ENCODE measurements at places on chromosomes 3 and 15.

GRCh38 chr3:112390783-112391641 is 58.1 kb downstream of the CD200 start:
- DNase-seq, result no peak

GRCh38 chr15:49059491-49059890 is 13.2 kb upstream of the SECISBP2L start:
- no peak for DNase-seq

GRCh38 chr3:128620268-128620691 is 30.3 kb downstream of the RPN1 start:
- no peak for DNase-seq

DNA sequence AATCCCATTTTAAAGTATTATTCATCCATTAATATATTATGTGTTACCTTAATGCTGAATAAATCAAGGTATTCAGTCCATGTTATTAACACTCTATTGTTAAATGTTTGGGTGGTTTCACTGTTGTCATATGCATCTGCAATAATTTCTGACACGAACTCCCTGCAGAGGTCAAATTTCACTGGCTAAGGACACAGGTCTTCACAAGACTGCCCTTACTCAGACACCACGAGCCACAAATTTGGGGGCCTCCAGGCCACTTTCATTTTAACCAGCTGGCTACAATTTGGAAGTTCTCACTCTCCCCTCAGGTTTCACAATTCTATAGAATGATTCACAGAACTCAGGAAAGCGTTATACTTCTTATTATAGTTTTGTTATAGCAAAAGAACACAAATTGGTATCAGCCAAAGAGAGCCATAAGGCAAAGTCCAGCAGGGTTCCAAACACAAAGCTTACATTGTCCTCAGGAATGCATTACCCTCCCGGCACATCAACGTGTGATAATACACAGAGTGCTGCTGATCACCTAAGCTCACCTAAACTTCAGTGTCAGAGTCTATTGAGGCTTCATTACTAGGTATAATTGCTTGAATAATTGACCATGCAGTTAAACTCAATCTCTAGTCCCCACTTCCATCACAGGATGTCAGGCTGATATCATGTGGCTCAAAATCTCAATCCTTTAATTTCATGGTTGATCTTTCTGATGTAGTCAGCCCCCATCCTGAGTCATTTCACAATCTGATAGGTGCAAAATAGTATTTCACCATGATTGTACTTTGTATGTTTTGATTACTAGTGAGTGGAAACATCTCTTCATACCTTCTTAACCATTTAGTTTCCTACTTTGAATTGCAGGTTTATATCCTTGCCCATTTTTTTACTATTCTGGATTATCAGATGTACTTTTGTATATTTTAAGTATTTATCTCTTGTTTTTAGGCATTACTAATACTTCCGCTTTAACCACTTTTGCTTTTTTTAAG is 441.4 kb upstream of the AGTR1 start:
- no peak for DNase-seq

GRCh38 chr15:95287720-95288103 is 1042.8 kb upstream of the NR2F2 start:
- DNase-seq, result no peak

DNA sequence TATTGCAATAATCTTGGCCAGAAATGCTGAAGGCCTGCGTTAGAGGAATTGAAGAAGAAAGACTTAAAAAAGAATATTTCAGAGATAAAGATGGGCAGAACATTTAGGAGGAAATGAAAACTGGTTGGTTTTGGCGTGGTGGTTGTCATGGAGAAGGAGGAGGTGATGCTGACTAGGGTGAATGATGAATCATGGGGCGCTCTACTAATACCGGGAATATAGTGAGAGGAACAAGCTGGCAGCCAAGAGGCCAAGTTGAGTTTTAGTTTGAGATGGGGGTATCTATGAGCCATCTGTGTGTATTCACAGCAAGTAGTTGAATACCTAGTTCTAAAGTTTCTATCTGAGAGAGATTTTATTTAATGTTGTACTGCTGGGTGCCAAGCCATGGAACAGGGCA is 6.8 kb upstream of the GAP43 start:
- DNase-seq, result no peak

DNA sequence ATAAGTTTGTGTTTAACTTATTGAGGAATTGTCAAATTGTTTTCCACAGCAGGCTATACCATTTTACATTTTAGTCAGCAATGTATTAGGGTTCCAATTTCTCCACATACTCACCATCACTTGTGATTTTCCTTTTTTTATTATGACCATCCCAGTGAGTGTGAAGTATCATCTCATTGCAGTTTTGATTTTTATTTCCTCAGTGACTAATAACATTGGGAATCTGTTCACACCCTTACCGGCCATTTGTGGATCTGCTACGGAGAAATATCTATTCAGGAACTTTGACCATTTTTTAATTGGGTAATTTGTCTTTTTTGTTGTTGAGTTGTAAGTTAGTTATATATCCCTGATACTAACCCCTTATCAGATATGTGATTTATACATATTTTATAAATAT is 54.8 kb upstream of the LMCD1 start:
- DNase-seq, result no peak

DNA sequence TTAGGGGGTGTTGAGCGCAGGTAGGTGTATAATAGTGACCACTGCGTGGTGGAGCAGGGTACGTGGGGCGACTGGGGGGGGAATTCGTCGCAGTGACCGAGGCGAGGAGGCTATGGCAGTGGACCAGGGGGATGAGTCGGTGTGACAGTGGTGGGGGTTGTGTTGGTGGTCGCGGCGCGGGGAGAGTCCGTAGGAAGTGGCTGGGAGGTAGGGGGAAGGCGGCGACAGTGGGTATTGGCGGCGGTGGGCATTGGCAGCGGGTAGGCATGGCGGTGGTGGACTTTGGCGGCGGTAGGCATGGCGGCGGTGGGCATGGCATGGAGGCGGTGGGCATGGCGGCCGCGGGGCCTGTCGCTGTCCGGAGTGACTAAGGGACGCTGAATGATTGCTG is 739 bp downstream of the SNRPN start:
- DNase-seq, result no peak

- DNase-seq, result no peak
Observed at GRCh38 chr3:63936925-63937324, 24.7 kb upstream of the SCAANT1 start.

- DNase-seq, result no peak
Observed at GRCh38 chr3:128727485-128727884, 1.5 kb downstream of the RAB7A start.

DNA sequence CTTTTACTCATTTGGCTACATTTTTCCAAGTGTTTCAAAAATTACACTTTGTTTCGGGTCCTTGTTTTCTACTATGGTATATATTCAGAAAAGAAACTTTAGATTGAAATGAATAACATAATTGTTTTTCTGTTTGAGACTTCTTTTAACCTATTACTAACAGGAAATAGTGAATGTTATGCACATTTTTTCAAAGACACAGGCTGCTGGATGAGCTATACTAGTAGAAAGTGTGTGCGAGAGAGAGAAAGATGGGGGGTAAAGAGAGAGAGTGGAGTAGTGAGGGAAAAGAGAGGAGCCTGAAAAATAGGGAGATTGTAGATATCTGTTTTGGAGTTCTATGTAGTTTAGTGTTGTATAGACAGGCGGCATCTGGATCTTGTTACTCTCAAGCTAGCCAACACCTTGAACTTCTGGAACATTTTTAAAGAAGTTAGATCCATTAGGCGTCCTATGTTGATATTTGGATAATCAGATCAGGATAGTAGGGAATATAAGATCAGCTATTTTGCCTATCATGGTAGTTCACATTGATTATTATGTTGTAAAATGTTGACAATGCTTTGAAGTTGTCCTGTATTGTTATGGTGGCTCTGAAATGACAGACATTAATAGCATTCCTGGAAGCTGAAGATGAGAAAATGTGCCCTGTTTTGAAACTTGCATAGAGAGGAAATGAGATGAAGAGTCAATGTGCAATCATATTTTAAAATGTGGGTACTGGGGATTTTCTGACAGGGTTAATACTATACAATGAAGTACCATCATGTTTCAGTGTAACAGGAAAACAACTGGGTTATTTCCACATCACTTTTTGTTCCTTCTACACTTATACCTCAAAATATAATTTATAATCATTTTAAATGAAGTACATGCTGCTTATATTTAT is 2.6 kb downstream of the RBMS3 start:
- no peak for DNase-seq

GRCh38 chr15:77709135-77709886 is 76.6 kb upstream of the LINGO1 start:
- no peak for DNase-seq

DNA sequence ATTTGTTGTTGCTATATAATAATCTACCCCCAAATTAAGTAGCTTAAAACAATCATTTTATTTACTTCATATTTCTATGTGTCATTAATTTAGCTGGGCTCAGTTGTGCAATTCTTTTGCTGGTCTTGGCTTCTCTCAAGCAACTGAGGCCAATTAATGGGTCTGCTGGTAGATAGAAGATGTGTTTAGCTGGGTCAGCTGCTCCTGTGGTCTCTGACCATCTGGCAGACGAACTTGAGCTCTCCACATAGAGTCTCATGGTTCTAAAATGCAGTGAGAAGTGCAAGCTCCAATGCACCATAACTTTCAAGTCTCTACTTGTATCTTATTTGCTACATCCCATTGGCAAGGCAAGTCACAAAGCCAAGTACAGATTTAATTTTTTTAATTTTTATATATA is 515.6 kb downstream of the ZIC1 start:
- DNase-seq, result no peak

DNA sequence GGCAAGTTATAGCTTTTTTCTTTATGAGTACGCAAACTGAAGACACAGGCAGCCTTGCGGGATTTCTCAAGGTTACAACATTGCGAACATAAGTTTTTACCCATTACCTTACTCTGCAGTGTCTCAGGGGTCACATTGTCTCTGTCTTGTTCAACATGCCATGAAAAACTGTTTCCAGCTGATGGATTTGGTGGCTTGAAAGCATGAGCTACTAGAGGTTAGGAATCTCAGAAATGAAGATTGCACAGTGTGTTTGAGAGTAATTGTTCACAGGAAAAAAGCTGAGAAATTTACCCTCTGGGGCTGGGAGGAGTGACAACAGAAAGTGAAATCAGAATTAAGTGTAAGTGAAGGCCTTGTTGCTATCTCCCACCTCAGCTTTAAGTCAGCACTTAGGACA is 568.6 kb downstream of the TAFA4 start:
- no peak for DNase-seq

DNA sequence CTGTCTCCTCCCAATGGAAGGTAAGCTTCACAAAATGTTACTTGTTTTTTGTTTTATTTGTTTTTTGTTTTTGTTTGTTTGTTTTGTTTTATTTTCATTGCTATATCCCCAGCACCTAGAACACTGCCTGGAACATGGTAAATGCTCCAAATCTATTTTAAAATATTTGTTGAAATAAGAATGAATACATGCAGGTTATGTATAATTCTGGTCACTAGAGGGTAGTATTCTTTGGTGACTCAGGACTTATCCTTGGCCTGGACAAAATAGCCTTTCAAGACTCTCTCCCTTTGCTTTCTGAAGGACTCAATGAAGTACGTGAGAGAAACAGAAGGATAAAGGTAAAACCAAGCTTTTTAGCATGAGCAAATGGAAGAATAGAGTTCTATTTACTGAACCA is 46.9 kb upstream of the PPP2R3A start:
- no peak for DNase-seq

- DNase-seq, result peak; percentile 83
Observed at GRCh38 chr3:190566043-190566933, 52.4 kb downstream of the IL1RAP start.

GRCh38 chr3:24725514-24726255 is 231.0 kb upstream of the THRB start:
- no peak for DNase-seq

DNA sequence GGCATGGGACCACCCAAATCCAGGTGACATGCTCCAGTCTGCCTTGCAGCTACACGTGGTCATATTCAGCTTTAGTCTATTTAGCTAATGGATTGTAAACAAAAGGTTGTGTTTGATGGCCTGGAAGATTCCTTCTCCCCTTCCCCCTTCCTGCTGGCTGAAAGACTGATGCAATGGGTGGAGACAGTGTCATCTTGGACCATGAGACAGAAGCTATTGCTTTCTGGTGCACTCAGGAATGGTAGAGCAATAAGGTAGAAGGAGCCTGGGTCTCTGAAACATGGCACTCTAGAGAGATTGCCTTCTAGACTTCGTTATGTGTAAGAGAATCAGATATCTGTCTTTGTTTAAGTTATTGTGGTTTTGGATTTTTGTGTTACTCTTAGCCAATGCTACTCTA is 25.7 kb upstream of the PTX3 start:
- no peak for DNase-seq

- no peak for DNase-seq
Observed at GRCh38 chr15:38005953-38006808, 71.7 kb downstream of the TMCO5A start.

- DNase-seq, result no peak
Observed at GRCh38 chr3:118846176-118846575, 188.5 kb downstream of the IGSF11 start.

DNA sequence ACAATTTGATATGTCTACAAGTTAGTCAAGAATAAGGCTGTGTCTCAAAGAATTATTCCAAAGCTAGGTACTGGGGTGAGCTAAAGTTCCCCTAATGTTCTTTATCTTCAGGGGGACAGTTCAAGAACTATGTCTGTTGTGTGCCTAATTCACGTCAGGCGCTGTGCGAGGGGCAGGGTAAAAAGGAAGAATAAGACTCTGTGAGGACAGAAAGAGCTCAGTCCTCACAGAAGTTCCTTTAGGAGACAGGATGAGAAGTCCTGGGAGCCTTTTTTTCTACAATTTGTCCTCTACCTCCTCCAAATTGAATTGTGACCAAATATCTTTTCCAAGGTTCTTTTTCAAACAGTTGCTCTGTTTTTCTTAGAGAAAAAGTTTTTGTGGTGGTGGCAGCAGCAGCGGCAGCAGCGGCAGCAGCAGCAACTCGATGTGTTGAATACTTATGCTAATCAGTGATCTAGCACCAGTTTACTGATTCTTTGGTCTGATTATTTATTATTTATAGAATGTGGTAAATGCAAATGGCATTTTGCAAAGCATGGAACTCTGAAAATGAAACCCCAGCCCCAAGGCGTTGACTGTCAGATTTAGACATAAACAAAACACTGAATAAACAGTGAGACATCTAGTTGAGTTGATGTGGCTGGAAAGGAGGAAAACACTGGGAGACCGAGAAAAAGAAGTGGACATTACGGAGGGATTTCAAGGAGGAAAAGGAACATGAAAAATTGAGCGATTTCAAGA is 88.6 kb downstream of the GTPBP8 start:
- no peak for DNase-seq

DNA sequence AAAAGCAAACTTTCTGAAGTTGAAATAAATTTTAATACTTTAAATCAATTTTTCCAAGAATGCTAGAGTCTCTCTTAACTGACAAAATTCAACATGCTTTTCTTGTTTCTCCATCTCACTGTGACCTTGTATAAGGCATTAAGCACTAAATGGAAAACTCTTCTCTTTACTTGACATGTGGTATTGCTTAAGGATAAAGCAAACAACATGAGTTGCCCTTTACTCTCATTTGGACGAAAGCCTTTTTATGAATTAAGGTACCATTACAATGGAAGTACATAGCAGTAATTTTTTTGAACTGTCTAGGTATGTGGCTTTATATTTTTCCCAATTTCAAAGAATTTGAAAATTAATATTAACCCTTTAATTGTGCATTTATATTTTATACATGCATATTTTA is 1.4 kb downstream of the STRIT1 start:
- no peak for DNase-seq

GRCh38 chr3:101878589-101878988 is 29.3 kb downstream of the NFKBIZ start:
- no peak for DNase-seq

GRCh38 chr3:29406291-29406832 is 125.5 kb downstream of the RBMS3 start:
- DNase-seq, result no peak

GRCh38 chr15:89556413-89557262 is 18.6 kb upstream of the TICRR start:
- no peak for DNase-seq

Measured in CD4-positive, alpha-beta T cell treated with Interleukin-15 for 1 hour (primary cell).